Stimulated activated CD4-positive, alpha-beta T cell treated with anti-CD3 and anti-CD28 coated beads, TNF-alpha, amount 100 ng/mL, for 4 hours (primary cell): ENCODE measurements at places on chromosomes 5 and 9.

DNA sequence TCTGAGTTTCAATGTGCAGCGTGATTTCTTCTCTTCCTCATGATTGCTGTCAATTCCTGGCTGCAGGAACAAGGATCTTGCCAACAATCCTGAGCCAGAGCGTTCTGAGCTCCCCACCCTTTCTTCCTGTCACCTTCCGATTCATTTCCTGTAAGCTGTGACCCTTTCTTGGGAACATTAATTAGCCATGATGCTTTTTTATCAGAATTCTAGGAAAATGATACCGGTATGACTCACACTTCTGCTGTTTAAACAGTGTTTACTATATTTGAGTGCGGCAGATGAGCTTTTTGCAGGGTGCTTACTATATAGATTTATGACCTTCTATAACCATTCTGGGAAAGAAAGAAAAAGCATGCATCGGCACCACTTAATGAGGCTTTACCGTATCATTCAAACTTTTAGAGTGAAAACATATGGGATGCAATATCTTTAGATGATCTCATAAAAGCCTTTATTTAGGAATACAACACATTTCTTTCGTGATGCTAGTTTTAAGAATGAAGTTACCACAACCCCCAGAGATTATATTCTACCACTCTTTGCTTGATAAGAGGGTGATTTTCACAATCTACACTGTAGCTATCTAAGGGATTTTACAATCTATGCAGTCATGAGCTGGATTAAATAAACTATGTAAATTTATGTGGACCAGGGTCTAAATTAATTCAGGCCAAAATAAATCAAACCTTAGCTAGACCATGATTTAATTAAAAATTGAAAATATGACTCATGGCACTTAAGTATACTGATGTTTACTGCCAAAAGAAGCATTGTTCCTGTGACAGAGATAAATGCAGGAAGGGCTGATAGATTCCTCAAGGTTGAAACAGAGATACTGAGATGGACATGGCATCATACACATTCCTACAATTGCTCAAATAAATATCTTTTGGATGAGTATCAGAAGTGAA lies 38.0 kb upstream of the OSMR start:
- no peak for DNase-seq

DNA sequence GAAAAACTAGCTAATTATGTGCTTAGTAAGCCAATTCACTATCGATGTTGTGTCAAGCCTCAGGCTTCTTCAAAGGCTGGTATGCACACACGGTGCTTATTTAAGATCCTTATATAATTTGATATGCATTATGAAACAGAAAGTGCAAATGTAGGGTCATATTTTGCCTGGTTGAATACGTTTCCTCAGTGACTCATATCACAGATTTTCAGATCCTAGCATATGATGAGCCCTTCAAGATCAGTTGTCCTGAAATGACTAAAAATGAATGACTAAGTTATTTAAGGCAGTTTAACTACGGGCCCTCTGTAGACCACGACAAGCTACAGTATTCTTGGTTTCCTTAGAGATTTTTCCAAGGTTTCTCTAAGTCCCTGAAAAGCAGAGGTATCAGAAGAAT lies 778.3 kb downstream of the PRELID2 start:
- no peak for DNase-seq

DNA sequence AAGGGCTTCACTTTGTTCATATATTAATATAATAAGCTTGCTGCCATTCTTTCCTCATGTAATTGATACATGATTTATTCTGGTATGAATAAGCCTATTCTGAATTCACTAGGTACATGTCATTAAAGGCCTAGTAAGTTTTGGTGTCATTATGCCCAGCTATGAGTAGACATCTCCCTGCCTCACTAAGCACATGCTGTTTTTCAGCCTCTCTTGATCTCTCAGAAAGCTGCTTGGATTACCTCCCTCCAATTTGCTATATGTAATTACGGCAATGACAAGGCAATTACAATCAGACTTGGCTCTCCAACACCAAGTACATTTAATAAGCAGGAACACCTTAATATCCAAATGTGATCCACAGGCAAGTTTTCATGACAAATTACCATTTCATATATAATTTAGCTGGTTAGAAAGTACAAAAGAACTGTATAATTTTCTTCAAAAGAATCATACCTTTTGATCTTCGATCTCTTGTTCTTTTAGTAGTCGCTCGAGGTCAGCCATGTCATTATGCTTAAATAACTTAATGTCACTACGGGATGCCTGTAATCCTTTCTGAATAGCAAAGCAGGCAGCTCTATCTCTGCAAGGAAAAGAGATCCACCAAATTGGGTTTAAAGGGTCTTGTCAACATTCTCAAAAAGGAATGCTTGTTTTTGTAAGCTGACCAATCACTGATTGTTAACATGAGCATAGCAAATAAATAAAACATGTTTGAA lies 56.3 kb downstream of the SPTLC1 start:
- DNase-seq: no peak

DNA sequence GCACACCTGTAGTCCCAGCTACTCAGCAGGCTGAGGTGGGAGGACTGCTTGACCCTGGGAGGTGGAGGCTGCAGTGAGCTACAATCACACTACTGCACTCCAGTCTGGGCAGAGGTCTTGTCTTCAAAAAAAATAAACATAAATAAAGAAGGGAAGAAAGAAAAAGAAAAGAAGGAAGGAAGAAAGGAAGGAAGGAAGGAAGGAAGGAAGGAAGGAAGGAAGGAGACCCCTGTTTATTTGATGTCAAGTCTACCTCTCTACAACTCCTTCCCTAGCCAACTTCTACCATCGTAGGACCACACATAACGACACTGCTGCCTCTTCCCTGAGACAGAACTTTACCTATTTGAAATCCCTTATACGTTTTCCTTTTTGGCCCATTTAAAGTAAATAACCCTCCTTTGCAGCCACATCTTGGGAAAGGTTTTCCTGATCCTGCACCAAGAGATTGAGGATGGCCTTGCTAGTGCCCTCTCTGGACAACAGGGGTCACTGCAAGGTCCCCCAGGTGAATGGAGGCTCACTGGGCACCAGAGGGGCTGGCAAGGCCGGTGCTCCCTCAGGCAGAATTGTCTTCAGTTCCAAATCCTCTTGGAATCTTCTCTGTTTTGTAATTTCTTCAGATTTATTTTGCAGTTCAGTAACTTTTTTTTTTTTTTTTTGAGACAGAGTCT lies 10.5 kb downstream of the RPS14 start:
- no peak for DNase-seq

DNA sequence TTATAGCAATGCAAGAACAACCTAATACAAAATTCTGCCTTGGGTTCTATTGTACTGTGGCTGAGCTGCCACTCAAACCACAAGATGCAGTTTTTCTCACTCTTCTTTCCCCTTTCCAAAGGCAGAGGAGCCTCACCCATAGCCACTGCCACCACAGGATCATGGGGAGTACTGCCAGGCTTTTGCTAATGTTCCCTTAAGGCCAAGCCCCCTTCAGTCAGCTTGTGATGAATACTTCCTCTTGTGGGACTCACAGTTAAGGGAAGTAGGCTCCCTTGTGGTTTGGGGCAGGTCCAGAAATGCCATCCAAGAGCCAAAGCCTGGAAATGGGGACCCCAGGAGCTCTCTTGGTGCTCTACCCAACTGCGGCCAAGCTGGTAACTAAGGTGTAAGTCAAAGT lies 258.7 kb downstream of the SPATA31D1 start:
- DNase-seq: no peak
